ENCODE measurements at places on chromosomes 3 and 15. TPM values are rescaled to one million over a fixed set of nuclear protein-coding genes. Genes with fewer than 3 reads are reported as not detected.
A peak's percentile ranks its signal among the peaks of the same experiment; 100 is the strongest.

GRCh38 chr3:189108067-189108466 lies 63.7 kb upstream of the TPRG1 start:
- H3K27ac ChIP-seq = no peak overlapping the region
- no peak for DNase-seq
- H3K4me3 ChIP-seq = no peak overlapping the region
- H3K4me1 ChIP-seq = no peaks in the 10 kb centered on the region
- H3K36me3 ChIP-seq = no peaks in the 10 kb centered on the region

GRCh38 chr3:50279255-50280016 lies 549 bp downstream of the LSMEM2 start:
- H3K4me1 ChIP-seq = peaks cover 5% of the 10 kb centered on the region
- H3K27me3 ChIP-seq = peaks cover 19% of the 10 kb centered on the region
- no peak overlapping the region for H3K27ac ChIP-seq

- peaks cover 26% of the 10 kb centered on the region for H3K4me1 ChIP-seq
- peak overlapping the region; percentile 50 for H3K4me3 ChIP-seq
- H3K27me3 ChIP-seq = no peaks in the 10 kb centered on the region
- H3K27ac ChIP-seq = peak overlapping the region; percentile 90
- peak; percentile 97 for DNase-seq
Measured at GRCh38 chr3:188439080-188439479, 285.1 kb downstream of the LPP start.

HYAL1 gene
- not detected for polyA plus RNA-seq

CACNA1D gene
- polyA plus RNA-seq = 0.29 TPM

ADAMTS17 gene
- 0.25 TPM for polyA plus RNA-seq

GXYLT2 gene
- not detected for polyA plus RNA-seq

ABTB1 gene
- polyA plus RNA-seq = 107 TPM

LEKR1 gene
- polyA plus RNA-seq = not detected

All from CD14-positive monocyte (primary cell).